ENCODE measurements at places on chromosomes 4 and X.

- no peaks in the 10 kb centered on the region for H3K27me3 ChIP-seq
- H3K4me3 ChIP-seq = no peak overlapping the region
- DNase-seq = no peak
- no peaks in the 10 kb centered on the region for H3K36me3 ChIP-seq
- no peaks in the 10 kb centered on the region for H3K4me1 ChIP-seq
Measured at GRCh38 chr4:126530996-126531585, 1101.7 kb upstream of the INTU start.

GRCh38 chr4:53706422-53707032 is 115.2 kb upstream of the LNX1 start:
- H3K4me3 ChIP-seq = no peak overlapping the region
- no peaks in the 10 kb centered on the region for H3K27me3 ChIP-seq
- H3K4me1 ChIP-seq = peaks cover 4% of the 10 kb centered on the region
- no peak for DNase-seq
- H3K27ac ChIP-seq = peak overlapping the region; percentile 34

- H3K36me3 ChIP-seq = no peaks in the 10 kb centered on the region
- H3K4me1 ChIP-seq = no peaks in the 10 kb centered on the region
- H3K27ac ChIP-seq = no peak overlapping the region
- no peak for DNase-seq
- H3K27me3 ChIP-seq = no peaks in the 10 kb centered on the region
- no peak overlapping the region for H3K4me3 ChIP-seq
Measured at GRCh38 chrX:47568656-47569295, 7.8 kb downstream of the ARAF start.

DNA sequence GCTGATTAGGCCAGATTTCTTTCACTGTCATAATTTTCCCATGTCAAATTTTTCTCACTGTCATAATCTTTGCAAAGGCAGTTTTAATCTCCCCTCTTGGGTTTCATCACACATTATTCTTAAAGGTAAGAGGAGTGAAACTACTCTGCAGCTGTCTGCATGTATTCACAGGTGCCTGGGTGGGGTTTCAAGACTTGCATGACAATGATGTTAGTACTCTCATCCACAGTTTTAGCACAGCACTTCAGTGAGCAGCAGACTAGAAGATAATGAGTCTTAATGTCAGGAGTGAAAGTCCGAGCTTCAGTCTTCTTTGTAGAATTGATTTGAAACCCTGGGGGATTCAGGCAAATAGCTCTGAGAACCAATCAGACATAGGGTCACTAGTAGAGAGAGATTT is 182.5 kb upstream of the GALNT7 start:
- DNase-seq = no peak
- H3K36me3 ChIP-seq = no peaks in the 10 kb centered on the region
- no peak overlapping the region for H3K4me3 ChIP-seq

DNA sequence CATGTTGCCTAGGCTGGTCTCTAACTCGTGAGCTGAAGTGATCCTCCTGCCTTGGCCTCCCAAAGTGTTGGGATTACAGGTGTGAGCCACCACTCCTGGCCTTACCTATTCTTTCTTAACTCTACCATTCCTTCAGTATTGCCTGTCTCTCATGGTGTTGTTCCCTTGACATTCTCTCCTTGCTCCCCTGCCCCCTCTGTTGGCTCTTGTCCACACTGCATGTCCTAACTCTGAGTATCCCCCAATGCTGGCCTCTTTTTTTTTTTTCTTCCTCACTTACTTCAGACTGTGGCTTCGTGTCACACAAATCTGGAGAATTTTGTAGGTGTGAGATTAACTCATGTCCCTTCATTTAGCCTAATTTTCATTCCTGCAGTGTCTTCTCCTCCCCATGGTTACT is 22.9 kb upstream of the FRMPD4 start:
- no peaks in the 10 kb centered on the region for H3K36me3 ChIP-seq
- no peaks in the 10 kb centered on the region for H3K4me1 ChIP-seq
- no peaks in the 10 kb centered on the region for H3K27me3 ChIP-seq
- no peak overlapping the region for H3K27ac ChIP-seq
- no peak overlapping the region for H3K4me3 ChIP-seq

- H3K27ac ChIP-seq = no peak overlapping the region
- DNase-seq = no peak
- H3K4me3 ChIP-seq = no peak overlapping the region
- no peaks in the 10 kb centered on the region for H3K27me3 ChIP-seq
- H3K4me1 ChIP-seq = no peaks in the 10 kb centered on the region
Measured at GRCh38 chr4:86381431-86381830, 21.6 kb upstream of the MAPK10 start.

DNA sequence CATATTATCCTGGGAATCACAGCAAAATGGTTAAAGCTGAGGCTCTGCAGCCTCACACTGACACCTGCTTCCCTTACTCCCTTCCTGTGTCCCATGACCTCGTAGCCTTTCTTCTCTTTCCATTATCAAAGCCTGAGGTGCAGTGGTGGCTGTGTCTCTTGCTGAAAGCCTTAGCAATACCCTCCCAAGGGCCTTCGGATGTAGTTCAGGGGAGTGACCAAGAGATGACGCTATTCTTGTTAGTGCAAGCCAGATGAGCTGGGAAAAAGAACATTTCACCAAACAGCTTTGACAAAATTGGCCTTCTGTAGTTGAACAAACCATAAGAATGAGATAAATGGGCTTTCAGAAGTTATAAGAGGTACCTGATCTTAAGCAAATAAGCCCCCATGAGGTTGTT is 31.6 kb downstream of the SMIM10L2A start:
- H3K27me3 ChIP-seq = no peaks in the 10 kb centered on the region
- H3K36me3 ChIP-seq = no peaks in the 10 kb centered on the region
- H3K4me3 ChIP-seq = no peak overlapping the region
- no peak for DNase-seq
- no peaks in the 10 kb centered on the region for H3K4me1 ChIP-seq

- no peaks in the 10 kb centered on the region for H3K36me3 ChIP-seq
- peaks cover 3% of the 10 kb centered on the region for H3K27me3 ChIP-seq
- no peak for DNase-seq
Measured at GRCh38 chr4:108149588-108150380, 18.9 kb downstream of the LEF1 start.

- H3K4me3 ChIP-seq = no peak overlapping the region
- H3K27ac ChIP-seq = no peak overlapping the region
- no peaks in the 10 kb centered on the region for H3K27me3 ChIP-seq
- H3K36me3 ChIP-seq = no peaks in the 10 kb centered on the region
- DNase-seq = no peak
Measured at GRCh38 chrX:114584983-114585842, 1.3 kb downstream of the HTR2C start.

DNA sequence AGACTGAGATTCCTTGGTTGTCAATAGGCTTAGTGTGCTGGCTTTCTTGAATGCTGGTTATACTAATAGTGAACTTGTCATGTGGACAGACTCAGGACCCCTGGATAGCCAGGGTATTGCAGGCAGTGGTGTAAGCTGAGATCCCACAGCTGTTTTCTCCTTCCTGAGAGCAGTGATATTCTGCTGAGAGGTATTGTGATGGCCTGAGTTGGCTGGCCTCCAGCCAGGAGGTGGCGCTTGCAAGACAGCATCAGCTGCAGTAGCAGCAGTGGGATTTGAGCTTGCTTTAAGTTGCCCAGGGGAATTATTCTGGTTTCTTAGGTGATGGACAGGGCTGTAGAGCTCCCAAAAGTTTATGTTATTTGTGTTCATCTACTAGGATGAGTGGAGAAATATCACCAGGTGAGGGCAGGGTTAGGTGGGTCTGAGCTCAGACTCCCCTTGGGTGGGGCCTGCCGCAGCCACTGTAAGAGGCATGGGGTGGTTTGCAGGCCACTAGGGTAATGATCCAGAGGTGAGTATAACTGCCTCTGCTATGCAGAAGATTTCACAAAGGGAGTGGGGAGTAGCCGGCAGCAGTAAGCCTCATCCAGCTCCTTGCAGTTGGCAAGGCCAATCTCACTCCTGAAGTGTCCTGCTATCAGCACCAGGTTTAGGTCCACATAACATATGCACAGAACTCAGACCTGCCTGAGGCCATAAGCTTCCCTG is 66.2 kb downstream of the IL15 start:
- no peak for DNase-seq
- no peaks in the 10 kb centered on the region for H3K27me3 ChIP-seq
- no peak overlapping the region for H3K4me3 ChIP-seq
- no peaks in the 10 kb centered on the region for H3K36me3 ChIP-seq
- H3K27ac ChIP-seq = no peak overlapping the region

- DNase-seq = no peak
- peaks cover 3% of the 10 kb centered on the region for H3K4me1 ChIP-seq
- no peak overlapping the region for H3K4me3 ChIP-seq
- H3K27me3 ChIP-seq = no peaks in the 10 kb centered on the region
Measured at GRCh38 chr4:151660676-151661075, 100.1 kb downstream of the GATB start.

- no peak overlapping the region for H3K27ac ChIP-seq
- no peak overlapping the region for H3K4me3 ChIP-seq
- no peak for DNase-seq
- H3K36me3 ChIP-seq = no peaks in the 10 kb centered on the region
- no peaks in the 10 kb centered on the region for H3K27me3 ChIP-seq
Measured at GRCh38 chr4:101326576-101326975, 20.8 kb downstream of the PPP3CA start.

DNA sequence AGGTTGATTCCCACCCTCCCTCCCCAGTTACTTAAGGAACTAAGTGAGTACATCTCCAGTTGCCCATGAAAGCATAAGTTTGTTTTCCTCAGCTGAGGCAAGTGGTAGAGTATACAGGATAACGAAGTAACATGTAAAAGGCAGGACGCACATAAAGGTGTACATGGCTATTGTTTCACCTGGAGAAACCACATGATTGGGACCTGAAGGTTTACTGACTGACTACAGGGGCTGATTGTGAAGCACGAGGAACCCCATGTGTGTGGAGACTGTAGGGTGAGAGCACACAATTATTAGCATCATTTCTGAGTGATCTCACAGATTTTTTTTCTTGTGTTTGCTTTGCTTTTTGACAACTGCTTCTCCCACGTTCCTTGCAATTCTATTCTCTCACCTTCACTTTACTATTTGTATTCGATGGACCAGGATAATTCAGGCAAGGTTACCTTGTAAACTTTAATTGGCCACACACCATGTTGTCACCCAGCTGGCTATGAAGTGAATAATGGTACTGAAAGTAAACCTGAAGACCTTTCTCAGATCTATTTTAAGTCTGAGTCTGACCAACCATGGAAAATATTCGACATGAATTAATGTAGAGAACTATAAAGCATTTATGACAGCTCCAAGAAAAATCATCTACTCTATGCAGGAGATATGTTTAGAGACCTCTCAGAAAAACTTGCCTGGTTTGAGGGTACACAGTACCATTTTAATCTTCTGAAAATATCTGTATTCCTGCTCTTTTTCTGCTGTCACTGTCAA is 102.5 kb upstream of the MYOZ2 start:
- no peaks in the 10 kb centered on the region for H3K27me3 ChIP-seq
- peak overlapping the region; percentile 93 for H3K27ac ChIP-seq
- no peak for DNase-seq
- no peak overlapping the region for H3K4me3 ChIP-seq
- peaks cover under 1% of the 10 kb centered on the region for H3K4me1 ChIP-seq
- H3K36me3 ChIP-seq = no peaks in the 10 kb centered on the region

- no peaks in the 10 kb centered on the region for H3K4me1 ChIP-seq
- DNase-seq = no peak
- no peaks in the 10 kb centered on the region for H3K27me3 ChIP-seq
- H3K4me3 ChIP-seq = no peak overlapping the region
- no peaks in the 10 kb centered on the region for H3K36me3 ChIP-seq
- H3K27ac ChIP-seq = no peak overlapping the region
Measured at GRCh38 chr4:130479020-130479419, 1383.1 kb downstream of the C4orf33 start.

DNA sequence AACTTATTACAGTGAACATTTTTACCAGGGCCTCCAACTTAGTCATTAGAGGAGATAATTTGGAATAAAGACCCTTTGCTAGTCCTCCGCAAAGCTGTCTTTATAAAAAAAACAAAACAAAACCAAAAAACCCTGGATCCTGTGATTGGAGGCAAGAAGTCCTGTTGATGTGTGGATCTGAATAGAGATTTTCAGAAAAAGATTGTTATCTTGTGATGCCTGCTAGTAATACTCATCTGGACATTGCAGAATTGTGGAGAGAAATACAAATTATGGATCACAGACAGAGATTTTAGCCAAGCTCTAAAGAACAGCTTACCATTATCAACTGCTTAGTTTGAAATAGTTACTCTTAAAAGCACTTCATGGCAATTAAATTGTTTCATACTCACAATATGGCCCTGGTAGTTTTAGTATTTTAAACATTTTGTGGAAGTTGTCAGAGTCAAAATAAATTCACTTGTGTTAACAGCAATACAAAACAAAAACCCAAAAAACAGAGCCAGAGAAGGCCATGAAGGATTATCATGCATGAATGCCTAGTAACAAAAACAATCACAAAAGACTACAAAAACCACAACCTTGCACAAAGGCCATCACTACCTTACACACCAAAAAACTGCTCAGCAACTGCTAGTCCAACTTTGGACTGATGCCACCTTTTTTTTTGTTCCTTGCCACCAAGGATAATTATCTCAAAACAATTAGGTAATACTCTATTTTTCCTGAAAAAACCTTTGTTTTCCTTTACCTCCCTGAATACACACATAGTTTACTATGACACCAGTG is 514.5 kb upstream of the SLIT2 start:
- no peak for DNase-seq
- no peaks in the 10 kb centered on the region for H3K4me1 ChIP-seq
- no peak overlapping the region for H3K27ac ChIP-seq
- no peak overlapping the region for H3K4me3 ChIP-seq
- no peaks in the 10 kb centered on the region for H3K36me3 ChIP-seq

- H3K4me1 ChIP-seq = peaks cover 5% of the 10 kb centered on the region
- H3K27ac ChIP-seq = no peak overlapping the region
- no peak for DNase-seq
- H3K36me3 ChIP-seq = no peaks in the 10 kb centered on the region
Measured at GRCh38 chr4:143363332-143363731, 26.7 kb downstream of the GAB1 start.

DNA sequence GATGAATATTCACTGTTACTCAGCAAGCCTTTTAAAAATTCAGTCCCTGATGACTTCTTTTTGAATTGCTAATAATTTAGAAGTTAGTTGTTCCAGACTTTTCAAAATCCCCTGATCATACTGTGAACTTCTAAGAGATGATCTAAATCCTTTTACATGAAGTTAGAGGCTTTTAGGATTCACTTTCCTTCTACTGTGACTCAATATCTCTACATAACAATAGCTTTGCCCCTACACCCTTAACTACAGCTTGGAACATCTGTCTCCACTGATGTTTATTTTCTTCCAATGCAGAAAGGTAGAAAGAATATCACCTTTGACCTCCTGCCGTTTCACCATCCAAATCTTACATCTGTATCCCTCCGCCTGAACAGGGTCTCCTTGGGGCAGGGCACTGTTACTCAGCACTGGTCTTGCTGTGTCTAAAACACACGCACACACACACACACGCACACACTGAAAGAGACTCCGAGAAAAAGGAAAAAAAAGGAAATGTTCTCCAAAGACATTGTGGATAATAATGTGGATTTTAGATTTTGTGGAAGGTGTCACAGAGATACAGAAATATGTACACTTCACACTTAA is 111.6 kb upstream of the GPRIN3 start:
- H3K36me3 ChIP-seq = no peaks in the 10 kb centered on the region
- H3K4me1 ChIP-seq = no peaks in the 10 kb centered on the region
- no peak for DNase-seq
- H3K27ac ChIP-seq = no peak overlapping the region
- no peak overlapping the region for H3K4me3 ChIP-seq

- no peaks in the 10 kb centered on the region for H3K27me3 ChIP-seq
- no peaks in the 10 kb centered on the region for H3K36me3 ChIP-seq
- peak overlapping the region; percentile 81 for H3K27ac ChIP-seq
- H3K4me3 ChIP-seq = no peak overlapping the region
- H3K4me1 ChIP-seq = no peaks in the 10 kb centered on the region
- DNase-seq = no peak
Measured at GRCh38 chrX:136204571-136204970, 46.6 kb downstream of the MAP7D3 start.

All from uterus (tissue), 4 donors.